Stimulated activated CD8-positive, alpha-beta memory T cell treated with anti-CD3 and anti-CD28 coated beads, Interleukin-15, amount 100 ng/mL, for 1 hour (primary cell): ENCODE measurements at places on chromosomes 3 and 15.

- no peak for DNase-seq
Measured at GRCh38 chr15:75140080-75140879, 61.4 kb upstream of the C15orf39 start.

- no peak for DNase-seq
Measured at GRCh38 chr15:68353421-68354135, 76.0 kb downstream of the FEM1B start.

- DNase-seq = no peak
Measured at GRCh38 chr3:54906763-54907162, 21.1 kb downstream of the LRTM1 start.

DNA sequence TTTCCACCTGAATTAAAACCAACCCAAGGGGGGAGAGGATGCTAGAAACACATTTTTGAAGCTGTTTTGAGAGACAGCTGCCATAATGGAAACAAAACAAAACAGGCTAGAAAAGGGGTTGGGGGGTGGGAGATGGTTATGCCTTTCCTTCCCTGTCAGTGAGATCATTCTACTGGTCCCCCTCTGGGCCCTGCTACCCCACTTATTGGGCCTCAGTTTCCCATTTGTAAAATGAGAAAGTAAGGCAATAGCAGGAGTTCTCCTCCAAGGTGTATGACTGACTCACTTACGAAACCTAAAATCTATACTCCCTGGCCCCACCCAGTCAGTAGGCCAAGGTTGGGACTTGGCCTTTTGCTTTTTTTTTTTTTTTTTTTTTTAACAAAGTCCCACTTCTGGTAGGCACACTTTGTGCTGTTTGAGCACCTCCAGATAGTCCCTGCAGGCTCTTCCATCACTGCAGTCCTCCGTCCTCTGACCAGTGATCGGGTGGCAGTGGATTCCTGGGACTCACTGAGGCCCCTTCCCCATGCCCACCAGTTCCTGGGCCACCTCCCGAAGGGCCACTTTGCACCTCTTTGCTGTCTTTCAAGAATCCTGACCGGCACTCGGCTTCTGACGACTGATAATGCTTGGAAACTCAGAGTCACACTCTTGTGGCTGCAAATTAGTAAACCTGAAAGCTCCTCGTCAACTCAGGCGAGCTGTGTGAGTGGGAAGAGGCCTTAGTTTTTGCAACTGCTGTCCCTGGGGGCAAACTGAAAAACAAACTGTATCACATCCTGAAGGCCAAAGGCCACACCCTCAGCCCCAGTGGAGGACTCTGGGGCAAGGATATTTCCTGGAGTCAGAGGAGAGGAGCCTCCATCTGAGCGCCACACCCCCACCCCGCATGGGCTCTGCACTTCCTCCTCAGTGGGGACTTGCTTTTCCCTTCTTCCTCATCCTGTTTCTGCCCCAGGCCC, 6.7 kb upstream of the PSTPIP1 start:
- no peak for DNase-seq

GRCh38 chr3:195258449-195259153, 12.4 kb downstream of the XXYLT1 start:
- DNase-seq = no peak

GRCh38 chr3:103385961-103386656, 951.3 kb downstream of the ZPLD1 start:
- DNase-seq = no peak

- no peak for DNase-seq
Measured at GRCh38 chr3:117616227-117616626, 906.6 kb downstream of the TUSC7 start.

DNA sequence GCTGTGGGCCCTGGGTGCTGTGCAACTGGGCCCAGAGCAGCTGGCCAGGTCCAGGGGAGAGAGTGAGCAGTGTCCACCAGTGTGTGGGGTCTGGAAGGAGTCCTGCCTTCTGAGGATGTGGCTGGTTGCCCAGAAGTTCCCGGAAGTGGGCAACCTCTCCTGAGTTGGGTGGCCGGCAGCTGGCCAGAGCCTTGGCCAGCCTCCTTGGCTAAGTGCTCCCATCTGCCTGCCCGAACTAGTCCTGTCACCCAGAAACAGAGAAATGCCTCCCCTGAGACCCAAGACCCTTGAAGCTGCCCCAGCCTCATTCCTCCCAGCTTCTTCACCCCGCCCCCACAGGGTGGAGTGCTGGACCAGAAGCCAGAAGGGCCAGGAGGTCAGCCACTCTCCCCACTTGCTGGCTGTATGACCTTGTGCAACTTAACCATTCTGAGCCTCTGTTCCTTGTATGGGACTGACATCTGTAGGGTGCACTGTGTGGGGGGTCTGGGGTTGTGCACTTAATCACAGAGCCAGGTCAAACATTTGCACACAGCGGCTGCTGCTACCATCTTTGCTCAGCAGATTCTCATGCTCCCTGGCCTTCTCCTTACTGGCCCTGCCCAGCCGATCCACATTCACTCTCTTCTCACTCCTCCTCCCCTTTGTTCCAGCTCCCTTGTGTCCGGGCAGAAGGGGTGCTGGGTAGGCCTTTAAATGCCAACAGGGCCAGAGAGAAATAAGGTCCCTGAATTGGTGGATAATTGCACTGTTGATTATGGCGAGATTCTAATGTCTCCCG, 7.5 kb upstream of the ALAS1 start:
- no peak for DNase-seq

- no peak for DNase-seq
Measured at GRCh38 chr15:86082619-86083380, 3.1 kb downstream of the AGBL1 start.

DNA sequence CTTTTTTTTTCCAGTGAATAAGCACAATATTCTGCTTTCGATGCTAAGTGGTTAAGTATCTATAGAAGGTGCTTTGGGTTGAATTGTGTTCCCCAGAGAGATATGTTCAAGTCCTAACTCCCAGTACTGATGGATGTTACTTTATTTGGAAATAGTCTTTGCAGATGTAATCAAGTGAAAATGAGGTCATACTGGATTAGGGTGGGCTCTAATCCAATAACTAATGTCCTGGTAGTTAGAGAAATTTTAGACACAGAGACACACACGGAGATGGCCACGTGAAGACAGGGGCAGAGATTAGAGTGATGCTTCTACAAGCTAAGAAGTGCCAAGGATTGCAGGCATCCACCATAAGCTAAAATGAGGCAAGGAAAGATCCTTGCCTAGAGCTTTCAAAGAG, 662.3 kb downstream of the NAALADL2 start:
- no peak for DNase-seq

DNA sequence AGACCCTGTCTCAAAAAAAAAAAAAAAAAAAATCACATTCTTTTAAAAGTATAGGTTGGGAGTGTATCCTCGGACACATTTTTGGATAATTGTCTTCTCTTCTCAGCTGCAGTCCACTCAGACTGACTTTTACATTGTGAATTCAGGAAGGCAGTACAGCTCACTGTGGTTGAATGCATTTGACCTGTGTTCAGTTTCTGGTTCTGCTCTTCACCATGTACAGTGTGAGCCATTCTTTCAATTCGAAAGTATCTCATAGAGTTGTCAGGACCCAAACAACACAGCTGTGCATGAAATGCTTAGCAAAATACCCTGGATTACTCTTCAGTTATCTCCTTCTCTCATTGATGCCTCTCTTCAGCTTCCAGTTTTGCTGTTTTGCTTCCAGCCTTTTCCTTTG, 5.0 kb downstream of the CMTM8 start:
- DNase-seq = no peak

GRCh38 chr3:96657710-96658109, 156.7 kb upstream of the EPHA6 start:
- no peak for DNase-seq

DNA sequence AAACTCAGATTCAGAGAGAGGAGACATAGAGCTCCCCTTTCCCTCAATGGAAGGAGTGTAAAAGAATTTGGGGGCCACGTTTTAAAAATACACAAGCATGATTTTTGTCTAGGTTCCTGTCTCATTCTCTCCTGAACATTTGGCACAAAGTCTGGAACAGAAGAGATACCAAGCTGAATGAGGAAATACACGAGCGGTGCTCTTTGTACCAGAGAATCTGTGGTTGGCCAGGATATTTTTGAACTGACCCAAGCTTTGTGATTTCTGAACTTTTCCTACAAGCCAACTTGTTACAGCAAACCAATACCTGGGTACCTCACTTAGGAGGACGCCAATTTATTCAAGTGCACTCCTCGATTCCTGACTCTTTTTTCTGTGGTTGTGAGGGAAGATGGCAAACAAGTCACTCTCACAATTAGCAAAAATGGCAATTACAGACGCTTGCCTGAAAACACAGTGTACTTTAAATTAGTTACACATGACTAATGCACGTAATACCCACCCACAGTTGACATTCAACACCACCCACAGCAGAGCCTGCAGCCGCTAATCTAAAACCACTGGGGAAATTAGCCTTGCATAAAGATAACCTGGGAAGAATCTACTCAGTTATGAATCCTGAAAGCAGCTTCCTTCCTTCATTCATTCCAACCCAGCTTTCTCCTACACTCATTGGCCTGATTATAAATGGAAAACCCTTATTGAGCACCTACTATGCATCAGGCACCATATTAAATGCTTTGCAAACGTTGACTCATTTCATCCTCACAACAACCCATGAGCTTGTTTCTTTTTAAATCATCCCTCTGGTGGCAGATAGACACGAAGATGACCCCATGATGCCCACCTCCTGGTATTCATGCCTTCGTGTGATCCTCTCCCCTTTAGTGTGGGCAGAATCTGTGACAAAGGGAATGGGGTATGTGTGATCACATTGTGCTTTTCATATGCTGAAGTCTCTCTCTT, 293.5 kb downstream of the KBTBD8 start:
- DNase-seq = no peak
